Activated CD8-positive, alpha-beta T cell treated with anti-CD3 and anti-CD28 coated beads, Interleukin-2, amount 10 ng/mL, durations not matched to agents 7 days and 5 days (primary cell): ENCODE measurements at places on chromosomes 5 and 9. TPM values are rescaled to one million over a fixed set of nuclear protein-coding genes. Genes with fewer than 3 reads are reported as not detected.

DNA sequence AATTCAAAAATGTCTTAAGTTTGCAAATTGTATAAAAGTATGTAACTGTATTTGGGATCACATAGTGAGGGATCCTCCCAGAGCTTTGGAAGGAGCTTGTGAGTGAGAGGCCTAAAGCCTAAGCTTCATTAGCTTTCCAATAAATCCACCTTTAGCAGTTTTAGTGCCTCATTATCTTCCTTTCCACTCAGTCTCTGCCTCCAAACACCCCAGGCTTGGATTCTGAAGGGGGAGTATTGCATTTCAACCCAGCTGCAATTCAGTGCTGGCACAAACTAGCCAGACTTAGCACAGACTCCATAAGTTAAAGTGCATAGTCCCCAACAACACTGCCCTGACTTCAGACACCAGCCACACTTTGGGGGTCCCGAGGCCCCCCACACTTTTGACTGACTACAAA is 113.5 kb downstream of the SMARCA2 start:
- no peaks in the 10 kb centered on the region for H3K27me3 ChIP-seq
- no peak overlapping the region for H3K27ac ChIP-seq
- H3K4me3 ChIP-seq, result no peak overlapping the region
- H3K36me3 ChIP-seq, result peaks cover 67% of the 10 kb centered on the region
- DNase-seq, result no peak
- peaks cover 41% of the 10 kb centered on the region for H3K4me1 ChIP-seq

DNA sequence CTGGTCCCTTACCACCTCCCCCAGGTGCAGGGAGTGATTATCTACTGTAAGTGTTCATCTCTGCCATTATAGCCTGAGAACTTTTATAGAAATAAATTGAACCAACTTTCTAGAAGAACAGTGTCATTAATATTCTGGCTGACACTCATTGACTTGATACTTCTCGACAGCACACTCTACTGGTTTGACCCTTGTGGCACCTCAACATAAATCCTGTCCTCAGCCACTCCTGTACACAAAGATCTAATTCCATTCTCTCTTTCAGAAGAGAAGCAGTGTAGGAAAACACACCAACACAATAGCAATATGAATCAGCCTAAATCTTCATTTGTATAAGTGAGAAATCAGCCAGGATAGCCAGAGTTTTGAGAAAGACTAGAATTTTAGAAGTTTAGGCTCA is 417.7 kb downstream of the TAF11L14 start:
- DNase-seq, result no peak
- no peaks in the 10 kb centered on the region for H3K4me1 ChIP-seq
- no peak overlapping the region for H3K4me3 ChIP-seq
- H3K36me3 ChIP-seq, result no peaks in the 10 kb centered on the region

DNA sequence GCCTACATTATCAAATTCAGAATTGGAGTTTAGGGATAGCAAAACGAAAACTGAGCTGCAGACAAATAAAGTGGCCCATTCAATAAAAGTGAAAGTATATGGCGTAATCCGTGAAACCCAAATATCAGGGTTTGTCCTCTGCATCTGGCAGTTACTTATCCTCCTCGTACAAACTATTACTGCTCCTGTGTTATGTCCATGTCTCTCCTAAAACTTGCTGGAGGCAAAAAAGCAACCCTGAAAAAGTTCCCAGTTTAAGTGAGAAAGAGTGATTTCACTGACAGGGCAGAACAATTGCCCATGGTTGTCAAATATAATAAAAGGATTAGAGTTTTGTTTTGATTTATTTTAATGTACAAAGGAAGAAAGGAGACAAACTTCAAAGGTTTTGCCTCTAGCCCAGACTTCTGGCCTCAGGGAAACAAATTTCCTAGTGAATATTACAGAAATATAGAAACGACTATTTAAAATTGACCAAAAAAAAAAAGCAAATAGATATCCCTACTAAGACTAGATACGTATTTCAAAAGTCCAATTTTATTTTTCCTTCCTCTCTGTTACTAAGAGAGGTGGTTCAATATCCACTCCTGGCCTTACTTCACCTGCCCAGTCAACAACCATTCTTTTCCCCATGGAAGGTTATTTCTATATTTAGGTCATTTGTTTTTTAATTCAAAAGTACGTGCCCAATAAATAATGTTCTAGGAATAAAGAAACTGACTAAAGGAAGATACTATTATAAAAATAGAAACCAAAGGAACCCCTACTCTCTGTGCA is 50.0 kb downstream of the NFIB start:
- DNase-seq, result no peak
- no peak overlapping the region for H3K4me3 ChIP-seq
- H3K36me3 ChIP-seq, result no peaks in the 10 kb centered on the region
- no peaks in the 10 kb centered on the region for H3K4me1 ChIP-seq

Gene AFAP1L1
- total RNA-seq, result not detected

Gene HAND1
- total RNA-seq, result not detected

Gene THOC3
- total RNA-seq, result 67.3 TPM
